Activated naive CD4-positive, alpha-beta T cell treated with anti-CD3 and anti-CD28 coated beads, Interleukin-2, amount 10 ng/mL, durations not matched to agents 7 days and 5 days (primary cell): ENCODE measurements at places on chromosomes 6 and 20.
A peak's percentile ranks its signal among the peaks of the same experiment; 100 is the strongest.

DNA sequence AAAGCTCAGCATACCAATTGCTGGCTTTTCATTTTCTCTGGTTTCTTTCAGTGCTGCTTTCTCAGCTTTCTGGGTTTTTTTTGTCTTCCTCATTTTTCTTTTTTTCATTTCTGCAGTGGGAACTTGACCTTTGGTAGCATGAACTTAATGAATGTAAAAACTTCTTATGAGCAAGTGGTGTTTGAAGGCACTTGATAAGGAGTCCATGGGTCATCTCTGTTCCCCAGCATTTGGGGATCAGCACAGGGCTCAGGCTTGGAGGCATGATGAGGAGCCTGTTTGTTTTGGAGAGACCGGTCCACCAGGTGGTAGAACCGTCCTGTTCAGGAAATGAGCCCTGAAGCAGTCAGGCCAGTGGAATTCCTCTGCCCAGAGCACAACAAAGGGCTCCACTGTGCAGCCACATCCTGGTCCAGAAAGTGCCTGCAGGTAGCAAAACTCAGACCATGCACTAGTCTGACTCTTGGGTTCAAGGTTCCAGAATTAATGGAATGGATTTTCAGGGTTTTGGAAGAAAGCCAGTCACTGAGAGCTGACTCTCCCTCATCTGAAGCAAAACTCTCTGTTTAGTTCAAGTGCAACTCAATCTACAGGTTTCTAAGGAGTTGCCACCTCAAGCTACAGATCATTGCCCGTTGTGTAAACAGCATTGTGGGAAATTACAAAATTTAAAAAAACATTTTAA, 52.3 kb upstream of the ADGRF1 start:
- DNase-seq, result no peak

GRCh38 chr6:151010071-151010470, 144.6 kb downstream of the MTHFD1L start:
- DNase-seq, result no peak

GRCh38 chr6:39313526-39314272, 520 bp downstream of the KCNK17 start:
- no peak for DNase-seq

- no peak for DNase-seq
These were observed 2.4 kb upstream of the PKHD1 start for GRCh38 chr6:52089758-52090348.

DNA sequence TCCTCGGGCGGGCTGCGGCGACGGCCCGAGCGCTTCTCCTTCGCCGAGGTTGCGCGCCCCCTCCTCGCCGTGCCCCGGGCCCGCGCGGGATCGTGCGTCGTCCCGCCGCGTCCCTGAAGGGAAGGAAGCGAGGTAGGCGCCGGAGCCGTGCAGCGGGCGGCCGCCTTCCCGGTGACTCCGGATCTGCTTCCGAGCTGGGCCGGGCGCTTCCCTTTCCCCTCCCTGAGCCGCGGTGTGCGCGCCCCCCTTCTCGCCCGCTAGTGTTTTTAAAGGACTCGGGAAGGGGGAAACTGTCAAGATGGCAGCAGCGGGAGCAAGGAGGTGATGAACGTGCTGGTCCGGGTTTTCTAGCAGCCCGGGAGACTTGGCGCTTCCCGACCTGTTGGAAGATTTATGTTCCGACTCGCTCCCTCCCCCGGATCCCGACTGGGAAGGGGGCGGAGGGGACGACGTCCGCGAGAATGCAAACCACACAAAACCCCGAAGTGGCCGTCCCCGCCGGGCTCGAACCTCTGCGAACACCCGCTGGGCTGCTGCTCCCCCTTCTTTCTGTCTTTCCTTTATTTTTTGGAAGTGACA, 744 bp upstream of the FOXO3 start:
- DNase-seq, result peak; percentile 49

DNA sequence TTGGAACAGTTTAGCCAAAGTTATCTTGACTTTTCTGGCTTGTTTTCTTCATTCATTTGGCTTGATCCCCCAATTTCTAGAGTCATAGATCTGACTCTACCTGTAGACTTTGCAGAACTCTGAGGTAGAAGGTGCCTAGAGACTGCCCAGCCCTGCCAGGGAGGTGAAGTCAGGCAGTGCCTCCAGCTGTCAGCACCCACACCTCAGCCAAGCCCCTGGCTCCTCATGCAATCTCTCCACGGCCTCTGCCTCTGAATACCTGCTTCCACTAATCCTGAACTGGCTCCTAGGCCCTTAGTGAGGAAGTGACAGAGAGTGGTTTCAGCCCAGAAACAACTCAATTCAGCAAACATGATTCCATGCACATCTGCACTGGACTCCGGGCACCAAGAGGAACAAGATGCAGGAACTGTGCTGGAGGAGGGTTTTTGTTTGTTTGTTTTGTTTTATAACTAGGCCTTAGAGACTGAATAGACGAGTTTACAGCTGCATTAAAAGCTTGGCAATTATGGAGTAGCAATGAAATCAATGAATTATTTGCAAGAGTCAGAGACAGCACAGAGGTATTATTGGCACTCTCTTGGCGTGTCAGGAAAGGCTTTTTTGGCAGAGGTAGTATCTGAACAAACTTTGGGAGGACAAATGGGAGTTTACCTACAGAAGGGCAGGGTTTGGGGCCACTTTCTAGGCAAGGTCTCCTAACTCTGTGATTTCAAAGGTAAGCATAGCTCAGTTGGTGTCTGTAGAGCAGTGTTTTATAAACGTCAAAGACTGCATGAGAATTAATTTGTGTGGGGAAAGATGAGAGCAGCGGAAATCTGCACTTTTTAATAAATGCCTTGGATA, 25.2 kb downstream of the TGM3 start:
- no peak for DNase-seq

DNA sequence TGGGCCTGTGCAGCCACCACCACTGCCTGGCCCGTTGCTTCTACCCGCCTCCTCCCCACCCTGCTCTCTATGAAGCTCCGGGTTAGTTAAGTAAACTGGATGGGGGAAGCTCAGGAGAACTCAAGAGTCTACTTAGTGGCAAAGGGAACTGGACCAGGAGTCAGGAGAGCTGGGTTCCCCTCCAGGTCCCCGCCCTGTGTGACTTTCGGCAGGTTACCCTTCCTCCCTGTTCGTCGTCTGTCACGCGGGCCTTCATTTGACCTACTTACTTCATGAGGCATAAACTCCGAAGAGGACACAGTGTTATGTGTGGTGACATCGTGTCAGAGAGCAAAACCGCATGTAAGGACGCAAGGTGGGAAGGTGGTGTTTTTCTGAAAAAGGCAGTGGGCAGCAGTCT, 75.3 kb downstream of the TCP11 start:
- DNase-seq, result no peak

DNA sequence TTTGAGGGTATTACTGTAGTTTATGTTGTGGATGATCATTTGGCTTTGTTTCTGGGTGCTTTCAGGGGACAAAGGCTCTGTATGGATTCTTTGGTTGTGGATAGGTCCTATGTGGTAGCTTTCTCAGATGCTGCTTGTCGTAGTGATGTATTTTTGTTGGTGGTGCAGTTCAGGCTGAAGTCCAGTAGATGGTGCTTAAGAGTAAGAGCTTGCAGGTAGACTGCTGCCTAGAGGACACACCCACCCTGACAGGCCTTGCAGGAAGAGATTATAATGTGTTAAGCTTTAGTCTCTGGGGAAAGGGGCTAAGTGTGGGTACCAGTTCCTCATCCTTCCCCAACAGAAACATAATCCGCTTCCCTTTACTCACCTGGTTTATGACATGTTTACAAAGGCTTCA, 62.6 kb upstream of the ADGRB3 start:
- no peak for DNase-seq

GRCh38 chr20:5887386-5887785, 62.9 kb downstream of the TRMT6 start:
- no peak for DNase-seq

- DNase-seq, result no peak
These were observed 49.5 kb downstream of the DOK5 start for GRCh38 chr20:54524849-54525248.

DNA sequence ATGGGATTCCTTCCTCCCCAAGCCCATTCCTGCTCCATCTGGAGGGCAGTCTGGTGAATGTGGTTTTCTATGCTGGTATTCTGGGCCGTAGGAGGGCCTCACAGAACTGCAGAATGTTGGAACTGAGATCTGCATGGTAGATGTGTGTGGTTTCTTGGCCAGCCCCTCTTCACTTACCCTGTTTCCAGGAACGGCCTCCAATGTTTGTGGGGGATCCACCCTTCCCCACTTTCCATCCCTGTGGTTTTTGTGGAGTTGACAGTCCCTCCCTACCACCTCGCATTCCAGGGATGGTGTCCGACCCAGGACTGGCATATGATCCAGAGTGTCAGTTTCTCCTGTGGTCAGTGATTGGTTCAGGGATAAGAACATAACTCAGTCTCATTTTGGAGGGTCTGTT, 26.7 kb upstream of the TMEM14A start:
- DNase-seq, result no peak
